Naive B cell (primary cell): ENCODE measurements at places on chromosomes 16 and 17.

- DNase-seq = no peak
Observed at GRCh38 chr17:81837641-81838040, 2.8 kb upstream of the PPP1R27 start.

- DNase-seq = no peak
Observed at GRCh38 chr16:72805486-72805885, 242.4 kb downstream of the ZFHX3 start.

DNA sequence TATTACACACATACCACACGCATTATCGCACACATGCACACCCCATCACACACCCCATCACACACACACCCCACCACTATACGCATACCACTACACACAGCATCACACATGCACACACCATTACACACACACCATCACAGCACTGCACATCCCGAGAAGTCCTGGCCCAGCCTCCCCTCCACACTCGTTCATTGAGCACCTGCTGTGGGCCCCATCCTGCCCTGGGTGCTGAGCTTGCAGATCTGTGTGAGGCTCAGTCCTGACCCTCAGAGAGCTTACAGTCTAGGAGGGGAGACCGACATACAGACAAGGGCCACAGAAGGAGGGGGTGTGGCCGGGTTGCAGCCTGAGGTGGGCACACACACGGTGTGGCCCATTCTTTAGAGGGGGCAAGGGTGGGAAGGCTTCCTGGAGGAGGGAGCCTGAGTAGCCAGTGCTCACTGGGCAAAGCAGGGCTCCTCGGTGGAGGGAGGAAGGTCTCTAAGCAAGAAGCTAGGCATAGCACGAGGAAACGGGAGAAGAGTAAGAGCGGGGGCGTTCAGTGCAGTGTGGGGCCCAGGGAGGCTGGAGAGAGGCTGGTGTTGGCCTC is 206.6 kb downstream of the NTN1 start:
- no peak for DNase-seq

GRCh38 chr17:20157001-20157310 is 147.8 kb downstream of the SPECC1 start:
- DNase-seq = no peak

DNA sequence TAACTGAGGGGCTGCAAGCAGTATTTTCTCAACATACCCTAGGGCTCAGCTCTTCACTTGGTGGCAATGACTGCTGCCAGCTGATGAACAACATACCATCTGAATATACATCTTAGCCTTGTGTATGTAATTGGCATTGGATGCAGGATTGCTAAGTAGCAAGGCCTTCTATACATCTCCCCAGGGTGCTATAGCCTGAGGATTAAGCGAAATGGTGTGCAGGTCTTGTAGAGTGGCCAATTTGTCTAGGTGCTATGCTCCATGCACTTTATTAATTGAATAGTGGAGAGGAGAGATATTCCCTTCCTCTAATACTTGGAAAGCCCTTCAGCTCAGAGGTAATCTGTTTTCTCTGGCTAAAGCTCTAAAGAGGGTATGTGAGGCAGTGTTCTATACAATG is 71.9 kb downstream of the KIF2B start:
- no peak for DNase-seq

- peak; percentile 78 for DNase-seq
Observed at GRCh38 chr17:31524926-31525800, 133.7 kb downstream of the RAB11FIP4 start.

GRCh38 chr16:57626420-57627170 is 1.8 kb upstream of the ADGRG1 start:
- DNase-seq = no peak

DNA sequence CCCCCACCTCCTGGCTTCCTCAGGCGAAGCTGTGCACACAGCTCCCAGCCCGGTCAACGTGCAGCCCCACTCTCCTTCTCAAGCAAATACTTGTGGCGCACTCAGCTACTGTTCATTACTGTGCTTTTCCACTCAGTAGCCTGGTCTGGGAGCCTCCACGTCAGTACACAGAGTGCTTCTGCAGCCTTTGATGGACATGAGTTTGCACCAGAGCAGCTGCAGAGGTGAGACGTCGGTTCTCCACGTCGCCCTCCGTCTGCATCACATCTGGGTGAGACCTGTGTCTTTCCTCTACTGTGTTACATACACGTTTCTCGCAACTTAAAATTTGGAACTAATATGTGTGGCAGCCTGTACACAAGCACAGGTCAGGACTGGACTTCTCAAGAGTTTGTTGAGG is 334.3 kb downstream of the C16orf95 start:
- no peak for DNase-seq

DNA sequence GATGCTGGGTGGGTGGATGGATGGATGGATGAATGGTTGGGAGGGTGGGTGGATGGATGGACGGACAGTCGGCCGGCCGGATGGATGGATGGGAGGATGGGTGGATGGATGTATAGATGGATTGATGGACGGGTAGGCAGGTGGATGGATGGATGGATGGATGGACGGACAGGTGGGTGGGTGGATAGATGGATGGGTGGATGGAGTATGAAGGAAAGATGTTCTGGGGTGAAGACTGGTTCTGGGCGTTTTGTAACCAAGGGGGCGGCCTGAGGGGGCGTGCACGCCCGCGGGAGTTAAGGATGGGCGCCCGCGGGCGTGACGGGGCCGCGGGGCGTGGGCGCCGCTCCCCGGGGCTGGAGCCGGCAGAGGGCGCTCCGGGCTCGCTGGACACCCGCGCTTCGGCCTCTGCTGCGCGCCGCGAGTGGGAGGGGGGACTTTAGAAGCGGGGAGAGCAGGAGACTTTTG is at the start of gene NECAB2:
NECAB2 (plus strand) TSS at position 407 of the 468 bp plus-strand sequence. CDS start 405 bp downstream, outside the sequence.
- no peak for DNase-seq

DNA sequence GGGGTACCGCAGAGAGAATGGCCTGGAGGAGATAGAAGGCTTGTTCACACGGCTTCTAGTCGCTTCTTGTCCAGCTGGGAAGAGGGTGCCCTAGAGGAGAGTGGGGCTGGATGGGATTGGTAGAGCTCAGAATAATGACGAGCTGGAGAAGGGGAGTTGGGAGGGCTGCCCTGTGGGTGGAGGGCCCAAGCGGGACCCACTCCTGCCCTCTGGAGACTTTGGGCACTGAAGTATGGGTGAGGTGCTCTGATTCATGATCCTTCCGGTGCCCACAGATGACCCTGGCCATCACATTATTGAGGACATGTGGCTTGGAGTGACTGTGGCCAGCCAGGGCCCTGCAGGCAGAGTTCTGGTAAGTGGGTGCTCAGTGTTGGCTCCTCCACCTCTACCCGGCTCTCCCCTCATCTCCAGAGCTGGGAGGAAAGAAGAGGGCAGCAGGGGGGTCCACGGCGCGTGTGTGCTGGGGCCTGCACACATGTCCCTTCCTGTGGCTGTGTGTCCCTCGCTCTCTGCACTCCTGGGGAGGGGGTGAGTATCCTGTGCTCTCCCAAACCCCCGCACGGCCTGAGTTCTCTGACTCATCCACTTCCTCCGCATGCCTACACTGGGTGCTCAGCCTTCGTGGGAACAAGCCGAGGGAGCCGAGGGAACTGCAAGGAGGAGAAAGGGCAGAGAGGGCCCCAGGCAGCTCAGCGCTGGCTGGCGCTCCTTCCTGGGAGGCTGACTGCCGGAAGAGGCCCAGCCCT is 8.5 kb downstream of the ITGA3 start:
- no peak for DNase-seq

DNA sequence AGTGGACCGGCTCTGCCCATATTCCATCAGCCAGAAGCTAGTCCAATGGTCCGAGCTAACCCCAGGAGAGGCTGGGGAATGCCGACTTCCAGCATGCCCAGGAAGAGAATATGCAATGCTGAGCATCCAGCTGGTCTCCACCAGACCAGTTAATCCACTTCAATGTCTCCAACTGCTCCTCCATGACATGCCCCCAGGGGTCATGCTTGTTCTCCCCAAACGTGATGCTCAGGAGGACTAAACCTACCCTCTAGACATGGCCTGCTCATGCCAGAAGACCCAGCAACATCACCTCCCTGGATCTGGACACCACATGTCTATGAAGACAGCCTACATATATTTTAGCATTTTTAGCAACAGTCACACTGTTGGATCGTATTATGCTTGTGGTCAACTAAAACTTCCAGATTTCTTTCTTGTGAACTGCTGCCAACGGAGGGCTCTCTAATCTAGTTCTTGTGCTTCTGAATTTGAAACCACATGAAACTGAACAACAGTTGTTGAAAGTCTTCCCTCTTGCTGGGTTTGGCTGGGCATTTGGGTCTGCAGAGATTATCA is 245.1 kb downstream of the SOX9 start:
- DNase-seq = no peak

DNA sequence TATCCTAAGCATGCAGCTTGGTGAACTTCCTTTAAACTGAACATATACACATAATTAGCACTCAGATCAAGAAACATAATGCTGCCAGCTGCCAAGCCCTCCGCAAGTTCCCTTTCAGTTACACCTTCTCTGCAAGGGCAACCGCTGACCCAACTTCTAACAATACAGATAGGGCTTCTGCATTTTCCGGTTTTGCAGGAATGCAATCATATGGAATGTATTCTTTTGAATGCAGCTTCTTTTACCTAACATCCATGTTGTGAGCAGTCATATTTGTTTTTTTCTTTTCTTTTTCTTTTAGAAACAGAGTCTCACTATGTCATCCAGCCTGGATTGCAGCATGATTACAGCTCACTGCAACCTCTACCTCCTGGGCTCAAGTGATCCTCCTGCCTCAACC is 110.7 kb downstream of the GSG1L start:
- no peak for DNase-seq

GRCh38 chr17:20046629-20047028 is 37.5 kb downstream of the SPECC1 start:
- DNase-seq = no peak

DNA sequence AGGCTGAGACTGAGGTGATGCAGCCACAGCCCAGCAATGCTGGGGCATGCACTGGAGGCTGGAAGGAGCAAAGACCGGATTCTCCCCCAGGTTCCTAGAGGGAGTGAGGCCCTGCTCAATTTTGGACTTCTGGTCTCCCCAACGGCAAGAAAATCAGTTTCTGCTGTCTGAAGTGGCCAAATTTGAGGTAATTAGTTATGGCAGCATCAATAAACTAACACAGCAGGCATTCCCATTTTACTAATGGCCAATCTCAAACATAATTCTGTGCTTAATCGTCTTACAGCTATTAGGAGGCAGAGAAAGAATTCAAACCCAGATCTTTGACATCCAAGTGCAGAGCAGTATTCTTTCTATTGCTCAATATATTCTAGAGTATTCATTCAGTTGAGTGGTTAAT is 16.2 kb downstream of the NETO2 start:
- no peak for DNase-seq

- DNase-seq = no peak
Observed at GRCh38 chr17:41516830-41517283, 1.8 kb downstream of the KRT15 start.
